Activated T-cell treated with anti-CD3 and anti-CD28 coated beads for 4 hours (primary cell): ENCODE measurements at places on chromosomes 13 and 19.

DNA sequence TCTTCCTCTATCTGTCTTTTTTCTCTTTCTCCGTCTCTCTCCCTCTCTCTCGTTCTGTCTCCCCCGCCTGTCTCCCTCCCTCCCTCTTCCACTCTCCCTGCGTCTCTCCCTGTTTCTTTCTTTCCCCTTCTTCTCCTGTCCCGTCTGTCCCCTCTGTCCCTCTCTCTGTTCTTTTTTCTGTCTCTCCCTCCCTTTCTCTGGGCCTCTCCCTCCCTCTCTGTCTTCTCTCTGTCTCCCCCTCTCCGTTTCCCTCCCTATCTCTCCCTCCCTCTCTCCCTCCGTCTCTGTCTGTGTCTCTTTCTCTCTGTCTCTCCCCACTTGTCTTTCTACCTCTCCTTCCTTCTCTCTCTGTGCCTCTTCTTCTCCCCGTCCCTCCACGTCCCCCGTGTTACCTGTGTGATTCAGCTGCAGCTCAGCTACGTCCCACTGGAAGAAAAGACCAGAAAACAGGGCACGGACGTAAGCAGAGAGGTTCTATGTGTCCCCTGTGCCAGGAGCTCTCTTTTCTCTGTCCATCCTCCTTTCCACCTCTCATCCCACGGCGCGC, 1.2 kb downstream of the CD70 start:
- DNase-seq: no peak

GRCh38 chr13:78719367-78719766, 60.4 kb upstream of the OBI1 start:
- DNase-seq: no peak

- no peak for DNase-seq
Measured at GRCh38 chr19:2064788-2065524, 13.9 kb upstream of the MKNK2 start.

- DNase-seq: no peak
Measured at GRCh38 chr13:29922896-29923295, 72.5 kb upstream of the UBL3 start.

DNA sequence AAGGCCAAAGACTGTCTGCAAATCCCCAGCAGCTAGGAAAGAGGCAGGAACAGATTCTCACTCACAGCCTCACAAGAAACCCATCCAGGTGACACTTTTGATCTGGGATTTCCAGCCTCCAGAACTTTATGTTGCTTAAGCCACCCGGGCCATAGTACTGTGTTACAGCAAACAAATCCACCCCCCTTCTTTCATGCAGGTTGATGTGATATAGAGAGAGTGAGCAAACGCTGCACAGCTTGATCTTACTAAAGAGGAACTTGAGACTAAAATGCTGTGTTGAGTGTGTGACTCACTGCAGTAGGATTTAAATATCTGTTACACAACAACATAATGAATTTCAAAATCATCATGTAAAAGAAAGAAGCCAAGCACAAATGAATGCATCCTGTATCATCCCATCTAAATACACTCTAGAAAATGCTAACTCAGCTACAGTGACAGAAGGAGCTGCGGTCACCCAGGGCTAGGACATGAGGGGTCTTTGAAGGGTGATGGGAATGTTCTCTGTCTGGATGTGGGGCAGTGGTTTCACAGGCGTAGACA, 32.2 kb downstream of the RCBTB2 start:
- no peak for DNase-seq

GRCh38 chr19:56841193-56841543, 642 bp upstream of the PEG3 start:
- no peak for DNase-seq

DNA sequence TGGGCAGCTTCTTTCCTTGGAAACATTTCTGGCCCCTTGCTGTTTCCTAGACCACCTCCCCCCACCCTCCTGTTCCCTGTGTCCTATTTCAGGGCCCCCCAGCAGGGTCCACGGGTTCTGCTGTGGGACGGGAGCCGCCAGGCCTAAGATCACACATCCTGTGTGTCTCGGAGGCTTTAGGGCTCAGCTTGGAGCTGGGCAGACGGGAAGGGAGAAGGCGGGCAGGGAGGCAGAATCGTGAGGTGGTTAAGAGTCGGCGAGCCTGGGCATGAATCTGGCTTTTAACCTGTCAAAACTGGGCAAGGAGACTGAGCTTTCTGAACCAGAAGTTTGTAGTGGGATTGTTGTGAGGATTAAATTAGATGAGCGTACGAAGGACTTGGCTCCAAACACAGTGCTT, 4.8 kb downstream of the KCNC3 start:
- no peak for DNase-seq

GRCh38 chr13:98254513-98254912, 77.4 kb upstream of the RNF113B start:
- DNase-seq: no peak

GRCh38 chr19:4609878-4610511, 29.3 kb upstream of the TNFAIP8L1 start:
- no peak for DNase-seq

GRCh38 chr13:97986835-97987234, 33.4 kb downstream of the IPO5 start:
- DNase-seq: no peak

DNA sequence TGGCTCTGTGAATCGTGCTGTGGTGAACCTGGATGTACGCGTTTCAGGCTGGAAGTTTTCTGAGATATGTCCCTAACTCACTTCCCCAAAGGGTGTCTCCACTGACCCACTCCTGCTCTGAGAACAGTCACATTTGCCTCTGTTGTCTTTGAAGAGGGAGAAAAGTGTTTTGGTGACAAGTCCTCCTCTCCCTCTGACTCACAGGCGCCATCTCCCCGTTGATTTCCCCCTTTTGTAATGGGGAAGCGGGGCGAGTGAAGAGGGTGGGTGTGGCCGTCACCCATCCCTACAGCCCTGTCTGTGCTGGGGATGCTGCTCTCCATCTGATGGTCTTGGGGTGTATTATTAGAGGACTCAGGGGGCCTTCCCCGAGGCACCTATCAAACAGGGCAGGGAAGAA, 9.6 kb downstream of the APC2 start:
- no peak for DNase-seq

- no peak for DNase-seq
Measured at GRCh38 chr13:43874504-43875092, 4.9 kb downstream of the CCDC122 start.

DNA sequence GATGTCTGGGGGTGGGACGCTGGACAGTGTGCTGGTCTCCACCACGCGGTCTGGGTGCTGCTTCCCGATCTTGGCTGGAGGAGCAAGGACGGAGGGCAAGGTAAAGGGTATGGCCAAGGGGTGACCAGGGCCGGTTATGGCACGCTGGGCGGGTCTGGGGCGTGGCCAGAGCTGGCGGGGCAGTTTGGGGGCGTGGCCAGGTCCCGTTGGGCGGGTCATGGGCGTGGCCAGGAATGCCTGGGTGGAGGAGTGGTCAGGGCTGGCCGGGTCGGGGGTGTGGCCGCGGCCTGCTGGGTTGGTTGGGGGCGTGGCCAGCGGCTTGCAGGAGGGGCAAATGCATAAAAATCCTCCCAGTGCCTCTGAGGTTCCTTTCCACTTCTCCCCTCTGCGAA, 19.2 kb downstream of the GPX4 start:
- DNase-seq: no peak

- DNase-seq: no peak
Measured at GRCh38 chr13:103598671-103599070, 532.5 kb upstream of the SLC10A2 start.

DNA sequence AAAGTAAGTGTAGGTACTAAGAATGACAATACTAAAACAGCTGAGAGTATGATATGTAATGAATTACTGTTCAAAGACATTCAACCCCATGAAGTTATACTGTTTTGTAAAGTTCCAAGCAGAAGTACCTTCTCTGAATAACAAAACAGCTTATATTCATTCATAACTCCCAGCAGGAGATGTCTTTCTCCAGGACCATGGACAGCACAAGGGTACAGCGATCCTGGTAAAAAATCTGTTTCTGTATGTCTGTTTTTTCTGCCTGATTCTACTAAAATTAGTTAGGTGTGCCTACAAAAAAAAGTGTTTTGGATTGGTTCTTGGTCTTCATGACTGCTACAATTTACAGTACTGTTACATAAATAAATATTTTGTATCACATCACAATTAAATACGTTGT, 172.5 kb upstream of the SLITRK5 start:
- no peak for DNase-seq

GRCh38 chr13:26965952-26966700, 205.5 kb downstream of the USP12 start:
- DNase-seq: no peak

- DNase-seq: no peak
Measured at GRCh38 chr19:19997656-19998268, 41.5 kb downstream of the ZNF682 start.
